Activated naive CD8-positive, alpha-beta T cell treated with anti-CD3 and anti-CD28 coated beads, Interleukin-2, amount 10 ng/mL, durations not matched to agents 7 days and 5 days (primary cell): ENCODE measurements at places on chromosomes 12 and 14. TPM values are rescaled to one million over a fixed set of nuclear protein-coding genes. Genes with fewer than 3 reads are reported as not detected.

PTCSC3 gene
- not detected for total RNA-seq

FSCB gene
- total RNA-seq, result not detected

PELI2 gene
- 3.2 TPM for total RNA-seq

IRAK3 gene
- 0.53 TPM for total RNA-seq

KRT82 gene
- total RNA-seq, result not detected

LBHD2 gene
- not detected for total RNA-seq
